Heart left ventricle (tissue), 16 donors: ENCODE measurements at places on chromosomes 12 and 14. TPM values are rescaled to one million over a fixed set of nuclear protein-coding genes. Genes with fewer than 3 reads are reported as not detected.

- no peak for DNase-seq
These were observed 2.7 kb downstream of the MAPK1IP1L start for GRCh38 chr14:55054098-55054497.

GRCh38 chr12:15356951-15357364, 34.6 kb downstream of the PTPRO start:
- DNase-seq: no peak

KRT72 gene
- total RNA-seq: not detected

IL26 gene
- not detected for total RNA-seq

PLEKHD1 gene
- 0.08 TPM for total RNA-seq

KSR2 gene
- total RNA-seq: not detected
